MCF 10A (cell line): ENCODE measurements at places on chromosomes 3 and 15. TPM values are rescaled to one million over a fixed set of nuclear protein-coding genes. Genes with fewer than 3 reads are reported as not detected.
A peak's percentile ranks its signal among the peaks of the same experiment; 100 is the strongest.

Gene SLC28A2
- total RNA-seq: not detected in 2 replicates

Gene AVEN
- total RNA-seq: 42.4 and 43.5 TPM in 2 replicates

- DNase-seq: no peak
- no peaks in the 10 kb centered on the region for H3K27me3 ChIP-seq
- H3K27ac ChIP-seq: no peak overlapping the region
- peak overlapping the region; percentile 73 for H3K4me3 ChIP-seq
- H3K4me1 ChIP-seq: peaks cover 26% of the 10 kb centered on the region
Observed at GRCh38 chr15:65529762-65530317, 423 bp upstream of the HACD3 start.

DNA sequence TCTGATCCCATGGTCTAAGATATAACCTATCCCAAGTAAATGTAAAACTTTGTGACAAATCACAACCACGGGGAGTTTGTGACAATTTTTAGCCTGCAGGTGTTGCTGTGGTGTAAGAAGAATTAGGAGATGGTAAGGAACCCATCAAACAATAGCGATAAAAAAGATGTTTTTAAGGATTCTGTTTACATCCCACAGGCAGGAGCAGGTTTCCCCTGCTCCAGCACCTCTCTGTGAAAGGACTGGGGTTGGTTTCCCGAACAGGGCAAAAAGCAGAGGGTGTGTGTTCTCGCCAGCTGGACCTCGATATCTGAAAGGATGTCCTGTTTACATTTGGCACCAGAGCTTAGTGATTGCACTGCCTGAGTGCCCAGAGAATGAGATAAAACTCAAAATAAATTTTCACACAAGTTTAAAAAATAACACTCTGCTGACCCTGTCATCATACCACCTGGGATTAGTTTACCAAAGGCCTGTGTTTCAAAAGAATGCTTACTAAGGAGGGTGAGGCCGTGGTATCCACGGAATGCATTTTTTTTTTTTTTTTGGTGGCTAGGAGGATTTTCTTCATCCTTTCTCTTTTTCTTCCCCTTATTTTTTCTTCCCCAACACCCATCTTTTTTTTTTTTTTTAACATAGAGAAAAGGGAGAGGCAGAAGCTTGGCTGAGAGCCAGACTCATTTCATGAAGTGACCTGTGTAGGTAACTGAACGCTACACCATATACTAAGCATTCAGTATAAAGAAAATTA, 151.8 kb upstream of the DPH6 start:
- H3K27ac ChIP-seq: peak overlapping the region; percentile 40
- no peaks in the 10 kb centered on the region for H3K27me3 ChIP-seq
- peak; percentile 25 for DNase-seq
- no peaks in the 10 kb centered on the region for H3K36me3 ChIP-seq

- H3K27ac ChIP-seq: peak within 1 kb of the TSS; percentile 91
- H3K27me3 ChIP-seq: no peaks in the 10 kb centered on the region
- H3K4me1 ChIP-seq: peaks cover 30% of the 10 kb centered on the region
- peaks cover 43% of the 10 kb centered on the region for H3K36me3 ChIP-seq
- no peak for DNase-seq
- H3K4me3 ChIP-seq: peak within 1 kb of the TSS; percentile 91
Observed at GRCh38 chr3:133573629-133574194, at the start of gene CDV3. Gene CDV3, plus strand, starts transcription at chr3:133573686. Its CDS starts 359 bp downstream, at chr3:133574045.
